Stimulated activated CD8-positive, alpha-beta memory T cell treated with anti-CD3 and anti-CD28 coated beads, Interleukin-2, amount 100 ng/mL, for 1 hour (primary cell): ENCODE measurements at places on chromosomes 1 and 21.

GRCh38 chr1:224524679-224525078 is 90.1 kb upstream of the WDR26 start:
- no peak for DNase-seq

GRCh38 chr1:57553666-57554065 is 129.8 kb upstream of the DAB1 start:
- DNase-seq = no peak

DNA sequence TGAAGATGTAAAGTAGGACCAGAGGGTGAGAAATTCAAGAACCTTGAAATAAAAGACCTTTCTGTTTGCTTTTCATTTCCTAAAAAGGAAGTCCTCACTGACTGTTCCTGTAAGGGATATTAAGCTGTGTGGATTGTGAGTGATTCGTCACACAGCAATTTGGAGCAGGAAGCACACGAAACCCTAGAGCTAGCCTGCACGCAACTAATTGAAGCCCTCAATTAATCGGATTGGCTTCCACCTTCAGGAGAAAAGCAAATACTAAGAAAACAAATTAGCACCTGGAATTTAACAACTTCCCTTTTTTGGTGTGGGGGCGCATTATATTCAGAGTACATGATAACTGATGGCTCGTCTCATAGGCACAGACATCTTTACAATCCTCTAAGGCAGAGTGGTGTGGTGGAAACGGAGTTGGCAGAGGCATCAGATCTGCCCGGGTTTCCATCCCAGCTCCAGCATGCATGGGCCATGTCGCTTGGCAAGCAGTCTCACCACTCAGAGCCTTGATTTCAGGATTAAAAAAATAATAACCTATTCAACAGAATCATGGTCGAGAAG is 95.2 kb downstream of the KCNJ15 start:
- no peak for DNase-seq

DNA sequence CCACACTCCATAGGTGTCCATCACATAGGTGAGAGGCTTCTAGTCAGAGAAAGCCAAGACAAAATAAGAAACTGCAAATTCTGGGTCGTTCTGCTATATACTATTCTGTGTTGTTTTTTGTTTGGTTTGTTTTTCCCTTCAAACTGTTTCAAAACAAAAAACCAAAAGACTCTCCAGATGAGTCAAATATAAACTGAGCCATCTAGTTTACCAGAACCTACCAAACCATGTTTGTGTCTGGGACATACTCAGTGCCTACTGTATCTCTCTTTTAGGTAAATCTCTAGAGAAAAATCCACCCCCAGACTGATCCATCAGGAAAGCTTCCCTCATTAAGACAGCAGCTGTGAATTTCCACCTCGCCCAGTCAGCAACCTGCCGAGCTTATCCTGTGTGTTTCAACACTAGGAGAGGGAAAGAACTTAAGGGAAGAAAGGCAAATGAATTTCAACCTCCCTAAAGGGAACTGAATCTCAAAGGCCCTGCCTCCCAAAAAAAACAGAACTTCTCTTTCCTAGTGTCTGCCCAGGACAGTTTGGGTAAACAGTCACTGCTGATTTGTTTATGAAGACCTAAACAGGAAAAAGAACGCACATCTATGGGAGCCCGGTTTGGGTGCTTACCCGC is 17.2 kb downstream of the PPT1 start:
- no peak for DNase-seq

- no peak for DNase-seq
Measured at GRCh38 chr21:29904359-29905282, 35.2 kb downstream of the GRIK1 start.
